ENCODE measurements at places on chromosomes 11 and 22.

DNA sequence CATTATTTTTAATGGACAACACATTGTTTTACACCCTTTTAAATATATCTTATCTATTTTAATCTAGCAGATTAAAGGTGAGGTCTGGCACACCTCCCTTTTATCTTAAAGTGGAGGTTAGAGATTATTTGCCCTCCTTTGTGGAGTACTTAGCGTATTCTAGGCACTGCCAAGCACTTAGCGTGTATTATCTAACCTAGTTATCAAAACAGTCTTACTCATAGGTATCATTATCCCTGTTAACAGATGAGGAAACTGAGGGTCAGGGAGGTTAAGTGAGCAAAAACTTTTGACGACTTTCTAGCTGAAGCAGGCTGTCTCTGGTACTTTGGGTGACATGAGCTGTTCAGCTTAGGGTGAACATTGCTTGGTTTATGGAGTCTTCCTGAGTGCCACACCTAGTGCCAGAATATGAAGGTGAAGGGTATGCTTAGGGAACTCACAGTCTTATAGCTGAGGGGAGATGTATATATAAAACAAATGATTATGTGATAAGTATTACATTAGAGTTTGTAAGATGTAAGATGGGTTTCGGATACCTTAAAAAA lies 55.0 kb downstream of the ZNRF3 start:
- peaks cover 68% of the 10 kb centered on the region for H3K4me1 ChIP-seq
- no peaks in the 10 kb centered on the region for H3K36me3 ChIP-seq
- peak overlapping the region; percentile 5 for H3K27ac ChIP-seq
- no peaks in the 10 kb centered on the region for H3K27me3 ChIP-seq

GRCh38 chr11:123183391-123184099 lies 11.5 kb downstream of the CLMP start:
- H3K36me3 ChIP-seq: no peaks in the 10 kb centered on the region
- peaks cover 10% of the 10 kb centered on the region for H3K27me3 ChIP-seq
- no peak for DNase-seq
- peaks cover 13% of the 10 kb centered on the region for H3K4me1 ChIP-seq

DNA sequence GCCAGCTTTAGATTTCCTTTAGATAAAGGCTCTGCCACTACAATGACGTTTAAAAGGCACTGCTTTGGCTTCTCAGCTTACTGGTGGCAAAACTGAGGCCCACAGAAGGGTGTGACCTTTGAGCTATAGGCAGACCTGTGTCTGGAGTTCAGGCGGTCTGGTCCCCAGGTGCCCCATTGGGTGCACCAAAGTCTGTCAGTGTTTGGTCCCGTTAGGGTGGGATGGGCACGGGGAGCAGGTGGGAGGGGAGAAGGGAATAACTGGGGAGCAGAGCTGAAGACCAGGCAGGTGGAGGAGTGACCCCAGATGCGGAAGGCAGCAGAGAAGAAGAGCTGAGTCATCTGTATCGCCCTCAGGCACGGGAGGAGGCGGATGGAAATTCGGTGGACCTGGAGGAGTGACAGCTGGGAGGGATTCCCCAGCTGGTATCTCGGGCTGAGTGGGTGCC lies 45.3 kb upstream of the GCAT start:
- no peaks in the 10 kb centered on the region for H3K27me3 ChIP-seq
- no peak overlapping the region for H3K27ac ChIP-seq
- no peak overlapping the region for H3K4me3 ChIP-seq
- DNase-seq: no peak

DNA sequence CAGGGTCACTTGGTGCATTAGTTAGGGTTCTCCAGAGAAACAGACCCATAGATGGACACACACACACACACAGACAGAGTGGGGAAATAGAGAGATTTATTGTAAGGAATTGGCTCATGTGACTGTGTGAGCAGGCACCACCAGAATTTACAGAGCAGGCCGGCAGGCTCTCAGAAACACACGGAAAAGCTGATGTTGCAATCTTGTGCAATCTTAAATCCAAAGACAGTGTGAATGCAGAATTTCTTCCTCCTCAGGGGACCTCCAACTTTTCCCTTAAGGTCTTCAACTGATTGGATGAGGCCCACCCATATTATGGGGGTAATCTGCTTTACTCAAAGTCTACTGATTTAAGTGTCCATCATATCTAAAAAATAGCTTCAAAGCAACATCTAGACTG lies 49.8 kb downstream of the APIP start:
- no peaks in the 10 kb centered on the region for H3K27me3 ChIP-seq
- H3K27ac ChIP-seq: no peak overlapping the region
- no peaks in the 10 kb centered on the region for H3K4me1 ChIP-seq
- no peak for DNase-seq
- H3K4me3 ChIP-seq: no peak overlapping the region

GRCh38 chr22:31481129-31481528 lies 8.5 kb downstream of the EIF4ENIF1 start:
- no peak overlapping the region for H3K27ac ChIP-seq
- no peaks in the 10 kb centered on the region for H3K4me1 ChIP-seq
- H3K36me3 ChIP-seq: peaks cover 47% of the 10 kb centered on the region
- H3K4me3 ChIP-seq: no peak overlapping the region

- H3K27me3 ChIP-seq: peaks cover 26% of the 10 kb centered on the region
- H3K4me1 ChIP-seq: no peaks in the 10 kb centered on the region
- no peaks in the 10 kb centered on the region for H3K36me3 ChIP-seq
- H3K27ac ChIP-seq: no peak overlapping the region
- no peak overlapping the region for H3K4me3 ChIP-seq
Observed at GRCh38 chr11:125489166-125489565, 6.9 kb downstream of the FEZ1 start.
